ENCODE measurements at places on chromosomes 3 and 15. TPM values are rescaled to one million over a fixed set of nuclear protein-coding genes. Genes with fewer than 3 reads are reported as not detected.

PLSCR5 gene
- total RNA-seq: not detected

SEMA3B gene
- total RNA-seq: 0.60 TPM

GRCh38 chr3:159904911-159905310 lies 83.7 kb upstream of the IL12A start:
- no peaks in the 10 kb centered on the region for H3K36me3 ChIP-seq
- no peaks in the 10 kb centered on the region for H3K4me1 ChIP-seq
- DNase-seq: no peak
- H3K4me3 ChIP-seq: no peak overlapping the region

ZNF619 gene
- 9.8 TPM for total RNA-seq

DNA sequence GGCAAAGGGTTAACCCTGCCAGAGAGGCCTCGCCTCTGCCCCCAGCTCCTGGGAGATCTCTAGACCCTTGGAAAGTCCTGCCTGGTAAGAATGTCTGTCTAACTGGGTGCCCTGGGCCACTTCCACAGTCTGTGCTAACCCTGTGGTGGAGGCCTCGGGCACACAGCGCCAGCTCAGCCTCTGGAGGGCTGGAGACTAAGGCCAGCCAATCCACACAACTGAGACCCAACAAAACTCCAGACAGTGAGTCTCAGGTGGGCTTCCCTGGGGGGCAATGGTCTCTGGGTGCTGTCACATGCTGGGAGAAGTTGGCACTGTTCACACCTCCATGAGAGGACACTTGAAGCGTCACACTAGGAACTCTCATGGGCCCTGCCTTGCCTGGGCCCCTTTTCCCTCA lies 19.5 kb downstream of the ZXDC start:
- no peaks in the 10 kb centered on the region for H3K27me3 ChIP-seq
- no peak overlapping the region for H3K4me3 ChIP-seq
- H3K36me3 ChIP-seq: peaks cover 40% of the 10 kb centered on the region
